Endodermal cell (in vitro differentiated cells): ENCODE measurements at places on chromosomes 7 and 10. TPM values are rescaled to one million over a fixed set of nuclear protein-coding genes. Genes with fewer than 3 reads are reported as not detected.

DNA sequence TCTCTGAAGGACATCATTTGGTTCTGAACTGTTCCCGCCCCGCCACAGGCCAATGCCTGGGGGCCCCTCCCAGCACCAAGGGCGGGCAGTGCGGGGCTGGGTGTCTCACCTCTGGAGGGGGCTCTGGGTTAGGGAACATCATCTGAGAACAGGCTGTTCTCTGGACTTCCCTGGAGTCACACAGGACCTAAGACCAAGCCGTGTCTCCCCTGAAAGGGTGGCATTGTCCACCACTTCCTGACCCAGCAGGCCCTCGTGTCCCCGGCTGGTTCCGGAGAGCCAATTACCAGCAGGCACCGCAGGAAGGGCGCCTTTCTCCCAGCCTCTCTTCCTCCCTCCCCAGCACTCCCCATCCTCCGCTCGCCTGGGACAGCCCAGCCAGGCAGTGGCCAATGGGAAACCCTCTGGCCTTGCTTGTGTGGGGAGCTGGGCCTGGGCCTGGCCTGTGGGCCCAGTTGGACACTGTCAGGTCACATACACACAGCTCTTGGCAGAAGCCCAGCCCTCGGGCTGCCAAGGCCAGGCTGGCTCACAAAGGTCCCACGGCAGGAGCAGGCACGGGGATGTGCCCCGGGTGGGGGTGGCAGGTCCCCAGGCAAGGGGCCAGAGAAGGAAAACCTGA lies 119.5 kb downstream of the SPDYE5 start:
- peak; percentile 87 for DNase-seq

DNA sequence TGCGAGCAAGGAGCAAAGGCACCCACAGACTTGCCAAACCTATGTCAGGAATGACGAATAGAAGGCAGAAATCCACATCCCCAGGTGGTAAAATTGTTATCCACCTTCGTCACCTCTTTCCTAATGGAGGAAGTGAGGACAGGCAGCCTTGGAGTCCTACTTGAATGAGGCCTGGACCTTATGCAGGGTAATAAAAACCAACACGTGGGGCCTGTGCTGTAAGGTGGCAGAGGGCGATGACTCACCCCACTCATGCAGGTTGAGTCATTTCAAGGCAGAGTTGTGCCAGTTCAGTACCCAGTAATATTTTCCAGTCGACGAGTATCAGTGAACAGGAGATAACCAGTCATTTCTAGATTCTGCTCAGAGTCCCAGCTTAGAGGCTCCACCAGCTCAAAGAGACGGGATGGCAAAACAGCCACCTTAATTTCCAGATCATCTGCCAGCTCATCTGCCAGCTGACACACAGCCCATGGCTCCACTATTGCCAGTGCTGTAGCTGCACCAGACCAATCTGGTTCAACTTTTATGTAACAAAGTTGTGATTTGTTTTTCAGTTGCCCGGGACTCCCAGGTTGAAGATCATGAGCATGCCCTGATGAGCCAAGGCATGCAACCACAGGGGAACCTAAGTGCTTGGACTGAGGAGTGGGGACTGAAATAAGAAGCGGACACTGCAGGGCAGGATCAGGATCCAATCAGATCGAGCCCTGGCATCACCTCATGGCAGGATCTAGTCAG lies 176.2 kb upstream of the ITGB1 start:
- DNase-seq = no peak

DNA sequence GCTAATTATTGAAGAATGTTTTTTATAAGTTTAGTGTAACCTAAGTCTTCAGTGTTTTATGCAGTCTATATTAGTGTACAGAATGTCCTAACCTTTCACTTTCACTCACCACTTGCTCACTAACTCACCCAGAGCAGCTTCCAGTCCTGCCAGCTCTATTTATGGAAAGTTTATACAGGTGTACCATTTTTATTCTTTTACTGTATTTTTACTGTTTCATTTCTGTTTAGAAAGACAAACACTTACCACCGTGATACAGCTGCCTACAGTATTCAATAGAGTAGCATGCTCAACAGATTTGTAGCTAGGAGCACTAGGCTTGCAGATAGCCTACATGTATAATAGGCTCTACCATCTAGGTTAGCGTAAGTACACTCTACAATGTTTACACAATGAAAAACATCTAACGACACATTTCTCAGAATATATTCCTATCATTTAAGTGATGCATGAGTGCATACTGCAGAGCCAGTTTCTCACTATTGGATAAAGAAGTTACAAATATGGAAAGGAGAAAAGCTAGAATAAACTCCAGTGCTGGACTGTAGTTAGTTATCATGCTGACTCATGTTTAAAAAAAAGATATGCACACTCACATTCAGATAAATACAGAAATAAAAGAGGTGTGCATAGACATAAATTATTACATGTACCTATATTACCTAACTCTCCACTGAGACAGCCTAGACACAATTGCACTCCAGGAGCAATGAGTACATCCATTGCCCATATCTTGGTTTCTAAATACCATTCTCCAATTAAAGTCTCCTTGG lies 30.4 kb downstream of the STEAP1B start:
- no peak for DNase-seq

DNA sequence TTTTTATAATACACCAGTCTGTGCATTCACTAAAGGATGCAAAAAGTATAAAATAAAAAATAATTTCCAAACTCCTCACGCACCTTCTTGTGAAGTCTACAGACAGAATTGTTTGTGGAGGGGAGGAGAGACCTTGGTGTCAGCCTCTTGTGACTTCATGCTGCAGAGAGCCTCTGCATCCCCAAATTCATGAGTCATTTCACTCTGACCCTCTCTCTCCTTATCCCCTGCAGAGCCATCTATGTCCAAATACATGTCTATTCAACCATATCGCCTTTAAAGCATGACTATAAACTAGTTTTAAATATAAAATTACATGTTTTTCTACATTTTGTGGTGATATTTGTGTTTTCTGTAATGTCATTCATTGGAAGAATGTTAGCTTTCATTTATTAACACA lies 6.0 kb downstream of the CREB5 start:
- DNase-seq = no peak

DNA sequence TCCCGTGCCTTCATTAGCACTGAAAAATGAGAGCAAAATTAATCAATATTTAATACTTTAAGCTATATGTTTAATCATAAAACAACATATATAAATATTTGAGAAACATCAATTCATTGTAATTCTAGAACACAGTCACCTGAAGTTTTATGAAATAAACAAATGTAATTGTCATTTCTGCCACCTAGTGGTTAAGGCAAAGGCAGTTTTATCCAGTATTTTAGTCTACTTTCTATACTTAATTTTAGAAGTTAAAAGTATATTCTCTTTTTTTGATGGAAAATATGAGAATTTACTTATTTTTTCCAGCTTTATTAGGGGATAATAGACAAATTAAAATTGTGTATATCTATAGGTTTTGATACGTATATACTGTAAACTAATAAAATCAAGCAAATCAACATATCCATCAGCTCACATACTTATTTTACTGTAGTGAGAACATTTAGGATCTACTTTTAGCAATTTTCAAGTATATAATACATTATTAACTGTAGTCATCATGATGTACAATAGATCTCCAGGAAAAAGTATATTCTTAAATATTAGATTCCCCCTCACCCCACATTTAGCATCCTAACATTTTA lies 16.9 kb downstream of the PCGF6 start:
- DNase-seq = no peak

DNA sequence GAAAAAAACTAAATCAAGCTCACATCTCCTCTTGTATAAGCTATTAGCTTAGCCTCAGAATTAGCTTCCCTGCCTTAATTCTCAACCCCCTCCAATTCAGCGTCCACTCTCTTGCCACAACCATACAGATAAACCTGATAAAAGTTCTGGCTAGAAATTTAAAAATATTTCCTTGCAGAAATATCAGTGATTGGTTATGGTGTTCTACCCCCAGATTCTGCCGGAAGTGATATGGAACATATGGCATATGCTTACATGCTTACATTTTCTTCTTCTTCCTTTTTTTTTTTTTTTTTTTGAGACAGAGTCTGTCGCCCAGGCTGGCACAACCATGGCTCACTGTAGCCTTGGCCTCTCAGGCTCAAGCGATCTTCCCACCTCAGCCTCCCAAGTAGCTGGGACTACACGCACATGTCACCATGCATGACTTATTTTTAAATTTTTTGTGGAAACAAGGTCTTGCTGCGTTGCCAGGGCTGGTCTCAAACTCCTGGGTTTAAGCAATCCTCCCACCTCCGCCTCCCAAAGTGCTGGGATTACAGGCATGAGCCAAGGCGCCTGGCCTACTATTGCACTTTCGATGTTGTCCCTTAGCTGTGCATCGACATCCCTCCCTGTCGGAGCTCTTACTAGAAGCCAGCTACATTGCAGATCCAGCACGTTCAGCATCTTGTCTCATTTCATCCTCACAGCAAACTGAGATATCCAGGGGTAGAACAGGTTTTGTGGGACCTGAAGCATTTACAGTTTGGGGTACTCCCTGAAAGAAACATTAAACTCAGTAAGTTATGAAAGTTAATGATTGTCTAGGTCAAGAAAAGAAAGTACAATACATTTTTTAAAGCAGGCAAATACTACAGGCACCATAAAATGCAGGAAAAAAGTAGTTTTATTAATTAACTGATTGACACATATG lies 205.6 kb upstream of the TCF7L2 start:
- DNase-seq = no peak

DNA sequence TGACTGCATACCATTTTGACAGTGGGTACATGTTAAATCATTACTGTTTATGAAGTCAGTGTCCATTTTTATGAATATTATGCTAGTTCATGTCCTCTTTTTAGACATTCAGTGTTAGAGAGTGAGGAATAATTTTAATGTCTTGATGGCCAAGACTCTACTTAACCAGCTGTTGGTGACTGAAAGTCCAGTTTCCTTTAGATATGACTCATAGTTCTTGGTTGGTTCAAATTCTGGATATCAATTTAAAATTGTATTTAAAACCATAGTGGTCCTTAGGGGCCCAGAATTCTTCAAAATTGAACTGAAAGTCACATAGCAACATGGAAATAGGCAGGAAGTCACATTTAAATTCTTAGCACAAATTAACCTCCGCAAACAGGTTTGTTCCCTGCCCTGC lies 196.5 kb upstream of the PRPS1L1 start:
- no peak for DNase-seq

- DNase-seq = no peak
These were observed 251.0 kb downstream of the TFEC start for GRCh38 chr7:115779561-115779960.

DNA sequence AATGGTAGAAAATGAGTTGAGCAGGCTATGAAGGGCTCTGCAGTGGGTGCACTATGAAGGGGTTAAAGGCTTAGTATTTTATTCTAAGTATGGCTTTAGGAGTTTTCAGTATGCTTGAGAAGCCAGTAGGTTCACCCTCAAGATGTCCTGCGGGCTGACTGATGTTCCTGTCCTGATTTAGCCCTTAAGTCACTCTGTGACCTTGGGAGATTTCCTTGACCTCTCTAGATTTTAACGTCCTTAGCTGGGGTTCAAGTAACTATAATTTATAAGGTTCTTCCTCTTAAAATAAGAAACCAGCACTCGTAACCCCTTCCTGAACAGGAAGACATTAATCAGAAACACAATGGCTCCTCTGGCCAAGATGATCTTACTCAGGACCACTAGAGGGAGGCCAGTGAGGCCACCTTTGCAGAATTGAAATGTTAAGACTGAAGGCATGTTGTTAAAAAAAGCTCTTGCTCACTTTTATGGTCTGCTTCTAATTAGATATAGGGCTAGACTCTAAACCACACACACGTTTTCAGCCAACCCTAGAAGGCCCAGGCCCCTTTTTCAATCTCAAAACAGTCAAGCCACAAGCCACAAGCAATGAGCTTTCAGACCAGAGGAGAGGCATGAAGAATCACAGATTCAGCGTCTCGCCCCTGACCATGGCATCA lies 41.9 kb downstream of the CDK1 start:
- DNase-seq = peak; percentile 56

- DNase-seq = no peak
These were observed 53.4 kb downstream of the CFAP58 start for GRCh38 chr10:104406715-104407650.

- no peak for DNase-seq
These were observed 250.4 kb upstream of the FZD8 start for GRCh38 chr10:35892526-35892925.

DNA sequence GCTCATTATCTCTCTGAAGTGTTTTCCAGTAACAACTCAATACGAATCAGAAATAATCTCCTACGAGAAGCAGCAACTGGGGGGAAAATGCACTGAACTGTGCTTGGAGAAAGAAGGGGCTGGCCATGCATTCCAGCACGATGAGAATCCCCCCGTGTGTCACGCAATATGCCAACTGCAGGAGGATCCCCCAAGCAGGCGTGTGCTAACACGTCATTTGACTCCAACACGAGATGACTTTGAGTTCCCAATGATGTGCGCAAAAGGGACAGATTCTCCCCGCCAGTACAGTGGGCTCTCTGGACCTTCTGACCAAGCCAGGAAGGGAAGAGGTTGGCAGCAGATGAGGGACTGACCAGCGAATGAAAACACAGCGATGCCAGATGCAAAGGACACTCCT lies 105.5 kb downstream of the KCNMA1 start:
- no peak for DNase-seq

DNA sequence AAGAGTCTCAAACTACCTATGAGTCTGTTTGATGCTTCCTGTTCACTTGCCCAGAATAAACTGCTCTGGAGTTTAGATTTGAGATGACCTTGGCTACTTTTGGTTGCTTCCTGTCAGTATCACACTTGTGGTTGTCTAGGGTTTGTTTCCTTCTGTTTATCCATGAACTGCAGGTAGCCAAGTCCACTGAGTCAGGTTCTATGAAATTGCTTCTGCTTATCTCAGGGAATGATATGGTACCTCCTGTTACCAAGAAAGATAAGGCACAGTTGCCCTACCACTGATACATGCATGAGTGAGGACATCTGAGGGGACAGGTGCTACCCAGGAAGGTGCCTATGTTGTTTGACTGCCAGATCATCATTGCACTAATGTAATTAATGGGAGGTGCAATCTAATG lies 15.8 kb upstream of the EEPD1 start:
- no peak for DNase-seq

GRCh38 chr10:60429084-60429849 lies 39.6 kb upstream of the ANK3 start:
- no peak for DNase-seq

- no peak for DNase-seq
These were observed 79.1 kb downstream of the SUGCT start for GRCh38 chr7:40213856-40214255.

DNA sequence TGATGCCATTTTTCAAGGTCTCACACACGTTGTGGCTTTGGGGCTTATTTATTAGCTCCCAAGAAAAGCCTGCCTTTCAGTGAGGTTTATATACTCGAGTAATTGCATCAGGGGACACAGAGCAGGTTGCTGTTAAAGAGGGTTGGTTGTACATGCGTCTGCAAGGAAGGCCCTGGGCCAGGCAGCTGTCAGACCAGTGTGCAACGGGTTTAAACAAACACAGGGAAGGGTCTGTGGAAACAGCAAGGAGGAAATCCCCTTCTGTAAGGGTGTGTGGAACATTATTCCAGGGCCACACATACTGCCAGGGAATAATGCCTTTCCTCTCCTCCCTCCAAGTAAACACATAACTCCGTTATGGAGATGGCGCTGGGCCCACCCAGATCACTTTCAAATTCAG lies 1.7 kb upstream of the CHST15 start:
- DNase-seq = no peak

- peak; percentile 15 for DNase-seq
These were observed 590.9 kb upstream of the MGMT start for GRCh38 chr10:128875956-128876736.

DEPP1 gene
- 1.3 and 2.1 TPM in 2 replicates for total RNA-seq

TBX20 gene
- total RNA-seq = 17.6 to 21.3 TPM (median 18.6 TPM) in 3 replicates

MAT1A gene
- total RNA-seq = 0.53 and 0.56 TPM in 2 replicates

PON3 gene
- 0.53 TPM in 1 of 3 replicates, not detected in the others for total RNA-seq

PLEKHS1 gene
- not detected in 3 replicates for total RNA-seq
